ENCODE measurements at places on chromosomes 2 and 18.
A peak's percentile ranks its signal among the peaks of the same experiment; 100 is the strongest.

DNA sequence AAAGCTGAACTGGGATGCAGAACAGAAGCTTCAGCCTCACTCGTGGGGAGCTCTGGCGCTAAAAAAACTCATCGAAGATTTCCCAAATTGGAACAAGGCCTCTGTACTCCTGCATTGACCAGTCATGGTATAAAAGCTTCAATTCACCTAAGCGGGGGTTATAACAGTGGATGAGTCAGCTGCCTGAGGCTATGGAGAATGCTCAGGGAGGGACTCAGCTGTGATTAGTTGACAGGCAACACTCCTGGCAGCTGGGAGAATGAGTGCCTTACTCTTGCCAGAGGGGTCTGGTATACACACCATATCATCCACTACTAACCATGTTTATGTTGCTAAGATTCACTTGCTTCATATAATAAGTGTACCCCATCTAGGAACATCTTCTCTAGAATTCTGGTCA is 350.6 kb upstream of the VRK2 start:
- no peak for DNase-seq

DNA sequence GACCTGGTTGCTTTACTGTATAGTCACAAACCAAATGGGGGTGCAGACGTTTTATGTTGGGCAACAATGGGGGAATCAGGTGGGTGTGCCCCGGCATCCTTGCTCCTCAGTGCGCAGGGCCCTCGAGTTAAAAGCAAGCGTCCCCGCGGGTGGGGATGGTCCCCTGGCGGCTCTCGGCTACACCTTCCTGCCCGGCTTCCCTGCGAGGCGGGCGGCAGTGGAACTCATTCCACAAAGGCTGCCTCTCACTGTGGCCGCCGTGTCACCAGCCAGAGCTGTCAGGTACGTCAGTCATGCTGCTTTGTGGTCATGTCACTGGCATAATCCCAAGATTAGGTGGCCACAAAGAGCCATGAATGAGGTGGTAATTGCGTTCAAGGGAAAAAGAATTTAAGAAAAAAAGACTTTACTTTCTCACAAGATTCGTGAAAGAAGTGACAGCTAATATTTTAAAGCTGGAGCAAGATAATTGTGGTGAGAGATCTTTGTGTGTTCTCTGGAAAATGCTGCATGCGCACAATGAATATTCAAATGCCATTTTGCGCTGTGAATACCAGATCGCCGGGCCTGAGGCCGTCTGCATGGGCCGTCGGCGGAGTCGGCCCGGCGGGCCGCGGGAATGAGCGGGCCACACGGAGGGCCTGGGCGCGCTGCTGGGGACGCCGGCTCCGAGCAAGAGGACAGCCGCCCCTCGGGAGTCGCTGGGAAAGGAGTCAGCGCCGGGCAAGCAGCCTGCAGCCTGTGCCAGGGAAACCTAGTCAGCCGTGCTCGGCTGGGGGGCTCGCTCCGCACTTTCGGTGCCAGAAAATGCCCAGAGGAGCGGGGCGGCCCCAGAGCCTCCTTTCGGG is 82.3 kb upstream of the LDLRAD4 start:
- DNase-seq: peak; percentile 17

- no peak for DNase-seq
These were observed 2.1 kb downstream of the SPOPL start for GRCh38 chr2:138503652-138504051.

DNA sequence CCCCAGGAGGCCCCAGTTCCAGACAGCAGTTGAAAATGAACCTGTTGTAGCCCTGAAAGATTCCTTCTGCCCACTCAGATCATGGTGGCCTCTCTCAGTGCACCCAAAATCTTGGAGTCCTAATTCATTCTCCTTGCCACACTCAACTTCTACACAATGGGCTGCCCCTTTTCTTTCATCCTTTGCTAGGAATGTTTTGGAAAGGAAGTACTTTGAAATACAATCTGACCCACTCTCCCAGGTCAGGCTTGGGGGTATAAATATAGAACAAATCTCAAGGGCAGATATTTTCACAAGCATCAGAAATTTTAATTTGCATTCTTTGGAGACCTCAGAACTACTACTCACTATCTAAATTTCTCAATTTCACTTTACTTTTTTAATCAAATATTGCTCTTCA is 103.2 kb upstream of the SH3BP4 start:
- DNase-seq: no peak

DNA sequence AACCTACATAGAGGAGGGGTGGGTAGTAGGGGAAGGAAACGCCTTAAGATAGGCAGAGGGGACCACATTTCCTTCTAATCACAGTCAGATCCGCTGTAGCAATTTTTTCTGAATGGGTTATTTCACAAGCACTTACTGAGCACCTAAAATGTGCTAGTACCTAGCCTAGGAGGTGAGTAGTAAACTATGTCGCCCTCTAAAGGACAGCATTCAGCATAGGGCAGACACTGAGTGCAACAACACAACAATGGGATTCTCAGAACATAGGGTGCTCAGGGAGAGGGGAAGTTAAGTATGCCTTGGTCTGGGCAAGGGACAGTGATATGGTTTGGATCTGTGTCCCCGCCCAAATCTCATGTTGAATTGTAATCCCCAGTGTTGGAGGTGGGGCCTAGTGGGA is 166.1 kb upstream of the RAB6C start:
- no peak for DNase-seq

DNA sequence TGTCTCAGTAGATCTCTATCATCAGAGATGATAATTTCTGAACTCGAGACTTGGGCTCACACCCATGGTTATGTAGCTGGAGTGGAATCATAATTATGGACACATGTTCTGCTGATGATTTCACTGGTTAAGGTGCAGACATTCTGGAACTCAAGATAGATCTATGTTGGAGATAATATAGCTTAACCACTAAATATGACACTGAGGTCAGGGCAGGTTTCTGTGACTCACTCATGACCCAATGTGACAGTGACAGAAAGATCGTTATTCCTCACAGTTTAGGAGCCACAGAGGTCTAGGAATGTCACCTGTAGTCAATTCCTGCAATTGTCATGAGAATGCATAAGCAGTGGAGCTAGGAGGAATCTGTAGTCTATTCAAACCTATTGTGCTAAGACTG is 828.6 kb downstream of the TRIB2 start:
- DNase-seq: no peak

Measured in CD4-positive, alpha-beta T cell treated with Interleukin-2 at 100 ng/mL for 4 hours (primary cell).